Smooth muscle cell of the brain vasculature (primary cell): ENCODE measurements at places on chromosomes 13 and 19.

GRCh38 chr13:94261163-94261562 lies 218.3 kb downstream of the DCT start:
- DNase-seq: no peak

DNA sequence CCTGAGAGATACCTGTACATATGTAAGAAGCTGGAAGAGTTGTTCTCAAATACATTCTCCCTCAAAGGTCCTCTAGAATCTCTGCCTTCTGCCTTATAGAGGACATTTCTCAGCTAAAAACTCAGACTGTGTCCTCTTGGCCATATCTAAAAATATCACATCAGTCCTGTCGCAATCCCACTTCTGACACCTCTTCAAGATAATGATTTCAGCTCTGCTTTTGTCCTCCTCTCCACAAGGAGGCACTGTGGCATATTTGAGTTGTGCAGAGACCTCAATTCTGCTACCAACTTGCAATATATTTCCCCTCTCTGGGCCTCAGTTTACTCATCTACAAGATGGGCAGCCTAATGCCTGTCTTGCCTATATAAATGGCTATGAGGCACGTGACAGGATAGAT lies 16.6 kb downstream of the ADAMTS10 start:
- DNase-seq: no peak

- DNase-seq: no peak
These were observed 54.7 kb upstream of the HTR2A start for GRCh38 chr13:46951516-46951915.

DNA sequence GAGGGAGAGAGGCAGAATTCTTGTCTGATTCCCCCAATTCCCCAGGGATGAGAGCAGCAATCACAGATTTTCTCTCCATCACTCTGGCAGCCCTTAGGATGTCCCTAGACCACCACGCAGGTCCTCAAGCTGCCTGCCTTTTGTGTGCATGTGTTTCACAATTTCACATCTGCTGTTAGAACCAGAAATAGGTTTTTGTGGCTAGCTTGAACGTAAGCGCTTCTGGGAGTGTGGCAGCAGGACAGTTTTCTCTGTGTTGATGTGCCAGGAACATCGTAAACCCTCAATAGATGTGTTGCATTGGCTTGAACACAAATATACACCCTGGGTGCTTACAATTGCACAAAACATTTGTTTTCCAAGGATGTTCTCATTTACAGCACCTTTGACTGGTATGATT lies 78.8 kb upstream of the TMTC4 start:
- DNase-seq: no peak

GRCh38 chr13:90014038-90014437 lies 1333.4 kb upstream of the MIR17HG start:
- DNase-seq: no peak

- DNase-seq: peak; percentile 74
These were observed 26.9 kb downstream of the TMED1 start for GRCh38 chr19:10808937-10809649.

- no peak for DNase-seq
These were observed 55.2 kb downstream of the ERCC5 start for GRCh38 chr13:102901056-102901455.

- no peak for DNase-seq
These were observed 390.7 kb downstream of the DLEU7 start for GRCh38 chr13:50452756-50453155.

GRCh38 chr19:42172261-42172660 lies 40.0 kb upstream of the POU2F2 start:
- DNase-seq: no peak

- no peak for DNase-seq
These were observed 180.5 kb downstream of the ZNF737 start for GRCh38 chr19:20385061-20385460.

- DNase-seq: no peak
These were observed 1576.5 kb downstream of the PCDH9 start for GRCh38 chr13:65653613-65654012.

GRCh38 chr13:54368387-54368786 lies 1339.8 kb downstream of the OLFM4 start:
- DNase-seq: no peak

DNA sequence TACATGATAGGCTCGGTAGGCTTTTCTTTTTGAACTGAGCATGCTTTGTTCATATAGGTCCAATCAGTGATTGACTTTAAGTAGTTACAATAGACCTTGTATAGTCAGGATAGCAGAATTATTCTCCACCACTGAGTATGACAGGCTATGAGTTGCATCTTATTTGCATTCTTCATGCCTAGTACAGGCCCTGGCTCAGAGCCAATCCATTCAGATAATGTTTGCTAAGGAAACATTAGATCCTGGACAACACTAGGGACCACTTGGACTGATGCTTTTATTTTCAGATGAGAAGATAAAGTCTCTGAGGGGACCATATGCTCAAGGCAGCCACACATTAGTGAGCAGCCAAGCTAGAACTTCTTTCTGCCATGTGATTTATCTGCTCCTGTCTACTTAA lies 133.9 kb downstream of the KL start:
- DNase-seq: no peak

- peak; percentile 17 for DNase-seq
These were observed 83.2 kb upstream of the IRS2 start for GRCh38 chr13:109869312-109870237.

GRCh38 chr13:32720026-32720425 lies 133.8 kb downstream of the PDS5B start:
- no peak for DNase-seq

DNA sequence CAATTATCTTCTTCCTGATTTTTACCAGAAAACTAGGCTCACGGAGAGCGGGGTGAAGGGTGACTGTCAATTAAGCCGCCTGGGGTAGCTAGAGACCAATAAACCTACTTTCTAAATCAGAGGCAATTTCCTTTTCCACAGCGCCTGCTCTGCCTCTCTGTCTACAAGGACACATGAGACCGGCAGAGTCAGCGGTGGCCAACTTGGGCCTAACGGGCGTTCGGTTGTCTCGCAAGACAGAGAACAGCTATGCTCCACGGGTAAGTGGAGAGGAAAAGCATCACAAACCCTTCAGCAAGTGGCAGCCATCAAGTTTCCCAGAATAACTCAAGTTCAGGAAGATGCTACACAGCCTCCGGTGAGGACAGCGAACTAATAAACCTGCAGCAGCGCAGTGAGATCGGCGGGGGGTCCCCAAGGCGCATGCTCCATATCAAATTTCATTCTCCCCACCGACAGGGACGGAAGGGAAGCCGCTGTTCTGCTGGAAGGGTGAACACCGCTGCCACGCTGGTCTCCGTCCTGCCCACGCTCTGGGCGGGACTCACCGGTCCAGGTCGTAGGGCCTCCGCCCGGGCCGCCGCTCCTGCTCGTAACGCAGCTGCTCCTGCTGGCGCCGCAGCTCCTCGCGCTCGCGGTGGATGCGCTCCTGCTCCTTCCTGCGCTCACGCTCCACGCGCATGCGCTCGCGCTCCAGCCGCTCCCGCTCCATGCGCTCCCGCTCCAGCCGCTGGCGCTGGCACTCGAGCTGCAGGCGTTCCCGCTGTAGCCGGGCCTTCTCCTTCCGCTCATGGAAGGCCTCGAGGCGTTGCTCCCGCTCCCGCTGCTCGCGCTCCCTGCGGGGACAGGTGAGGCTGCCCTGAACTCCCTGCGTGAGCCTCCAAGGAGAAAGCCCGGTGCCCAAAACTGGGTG lies 25.8 kb upstream of the TINCR start:
- no peak for DNase-seq

GRCh38 chr19:35236638-35237400 lies 8.3 kb upstream of the FAM187B start:
- no peak for DNase-seq

GRCh38 chr19:40758491-40758890 lies 7.5 kb downstream of the SNRPA start:
- DNase-seq: no peak

- no peak for DNase-seq
These were observed 35.2 kb upstream of the MIR17HG start for GRCh38 chr13:91312324-91312723.

DNA sequence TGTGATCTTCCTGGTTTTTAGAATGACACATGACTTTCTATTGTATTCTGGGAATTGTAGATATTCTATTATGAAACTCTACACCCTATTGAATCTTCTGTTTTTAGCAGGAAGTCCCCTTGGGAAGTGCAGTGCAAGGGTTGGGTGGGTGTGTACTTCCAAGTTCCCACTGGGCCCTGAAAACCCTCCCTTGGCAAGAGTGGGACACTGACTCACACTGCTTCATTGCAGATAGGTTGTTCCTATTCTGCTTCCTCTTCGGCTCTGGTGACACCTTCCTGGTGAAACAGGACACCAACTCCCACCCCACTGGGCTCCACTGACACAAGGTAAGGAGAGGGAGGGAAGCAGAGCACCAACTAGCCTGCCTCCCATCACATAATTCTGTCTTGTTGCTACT lies 121.8 kb downstream of the KCTD12 start:
- no peak for DNase-seq

GRCh38 chr19:46602392-46603194 lies 1.5 kb downstream of the CALM3 start:
- no peak for DNase-seq

GRCh38 chr19:49104229-49104864 lies 9.8 kb upstream of the LIN7B start:
- DNase-seq: no peak

- no peak for DNase-seq
These were observed 1.3 kb upstream of the CD22 start for GRCh38 chr19:35327642-35328041.

GRCh38 chr13:50457415-50458393 lies 385.8 kb downstream of the DLEU7 start:
- no peak for DNase-seq

- no peak for DNase-seq
These were observed 34.2 kb downstream of the THSD1 start for GRCh38 chr13:52371736-52372247.

DNA sequence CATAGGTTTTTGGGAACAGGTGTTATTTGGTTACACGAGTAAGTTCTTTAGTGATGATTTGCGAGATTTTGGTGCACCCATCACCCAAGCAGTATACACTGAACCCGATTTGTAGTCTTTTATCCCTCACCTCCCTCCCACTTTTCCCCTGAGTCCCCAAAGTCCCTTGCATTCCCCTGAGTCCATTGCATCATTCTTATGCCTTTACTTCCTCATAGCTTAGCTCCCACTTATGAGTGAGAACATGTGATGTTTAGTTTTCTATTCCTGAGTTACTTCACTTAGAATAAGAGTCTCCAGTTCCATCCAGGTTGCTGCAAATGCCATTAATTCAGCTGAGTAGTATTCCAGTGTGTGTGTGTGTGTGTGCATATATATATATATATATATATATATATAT lies 97.2 kb upstream of the EDNRB start:
- DNase-seq: no peak

DNA sequence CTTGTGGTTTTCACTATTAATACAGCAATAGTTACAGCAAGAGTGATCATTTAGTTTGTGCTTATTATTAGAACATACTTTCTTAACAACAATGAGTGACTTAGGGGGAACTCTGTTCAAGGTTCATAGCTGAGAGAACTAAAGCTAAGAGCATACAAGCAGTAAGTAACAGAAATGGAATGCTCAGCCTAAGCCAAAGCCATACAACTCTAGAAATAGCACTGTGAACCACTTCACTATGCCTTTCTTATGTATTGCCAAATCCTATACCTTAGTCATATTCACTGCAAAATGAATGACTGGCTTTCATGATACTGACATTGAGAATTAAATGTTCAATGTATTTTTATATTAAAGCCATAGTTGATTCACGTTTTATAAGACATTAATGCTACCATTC lies 599.7 kb upstream of the SLITRK1 start:
- no peak for DNase-seq

DNA sequence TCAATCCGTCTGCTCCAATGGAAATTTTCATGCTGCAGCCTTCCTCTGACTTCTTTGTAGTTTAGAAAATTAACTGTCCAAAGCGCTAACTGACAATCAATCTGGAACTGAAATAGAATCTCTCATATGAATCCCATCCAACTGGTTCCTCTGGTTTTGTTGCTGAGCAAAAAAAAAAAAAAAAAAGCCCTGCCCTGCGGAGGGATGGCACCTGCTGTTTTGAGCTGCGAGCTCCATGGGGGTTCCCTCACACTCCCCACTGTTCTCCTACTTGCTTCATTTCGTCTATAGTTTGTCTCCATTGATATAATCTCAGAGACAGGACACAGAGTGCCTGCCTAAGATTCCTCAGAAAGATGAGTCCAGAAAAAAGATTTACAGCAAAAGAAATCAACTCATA lies 33.4 kb downstream of the FAAP24 start:
- DNase-seq: no peak

- no peak for DNase-seq
These were observed 32.9 kb downstream of the PSG1 start for GRCh38 chr19:42846597-42846996.

GRCh38 chr19:34493038-34493648 lies 11.6 kb downstream of the WTIP start:
- DNase-seq: no peak

DNA sequence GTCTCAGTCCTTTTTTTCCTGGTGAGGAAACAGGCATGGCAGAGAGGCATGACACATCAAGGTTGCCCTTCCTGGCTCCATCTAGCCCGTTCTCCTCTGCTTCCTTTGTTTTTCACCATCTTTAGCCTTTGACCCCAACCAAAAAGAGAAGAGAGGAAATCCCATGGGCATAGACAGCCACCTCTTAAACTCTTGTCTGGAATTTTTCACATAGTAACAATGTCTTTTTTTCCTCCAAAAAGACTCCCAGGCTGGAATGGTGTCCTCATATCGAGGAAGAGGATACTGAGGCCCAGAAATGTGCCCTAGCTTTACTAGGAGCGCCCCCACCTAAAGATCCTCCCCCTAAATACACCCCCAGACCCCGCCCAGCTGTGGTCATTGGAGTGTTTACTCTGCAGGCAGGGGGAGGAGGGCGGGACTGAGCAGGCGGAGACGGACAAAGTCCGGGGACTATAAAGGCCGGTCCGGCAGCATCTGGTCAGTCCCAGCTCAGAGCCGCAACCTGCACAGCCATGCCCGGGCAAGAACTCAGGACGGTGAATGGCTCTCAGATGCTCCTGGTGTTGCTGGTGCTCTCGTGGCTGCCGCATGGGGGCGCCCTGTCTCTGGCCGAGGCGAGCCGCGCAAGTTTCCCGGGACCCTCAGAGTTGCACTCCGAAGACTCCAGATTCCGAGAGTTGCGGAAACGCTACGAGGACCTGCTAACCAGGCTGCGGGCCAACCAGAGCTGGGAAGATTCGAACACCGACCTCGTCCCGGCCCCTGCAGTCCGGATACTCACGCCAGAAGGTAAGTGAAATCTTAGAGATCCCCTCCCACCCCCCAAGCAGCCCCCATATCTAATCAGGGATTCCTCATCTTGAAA lies at the start of gene GDF15:
Gene GDF15, plus strand, starts transcription at position 484 of the 868 bp plus-strand sequence. Its CDS starts 32 bp downstream, at position 516.
- peak; percentile 70 for DNase-seq

GRCh38 chr19:57406516-57407123 lies 4.3 kb upstream of the ZNF17 start:
- DNase-seq: no peak

DNA sequence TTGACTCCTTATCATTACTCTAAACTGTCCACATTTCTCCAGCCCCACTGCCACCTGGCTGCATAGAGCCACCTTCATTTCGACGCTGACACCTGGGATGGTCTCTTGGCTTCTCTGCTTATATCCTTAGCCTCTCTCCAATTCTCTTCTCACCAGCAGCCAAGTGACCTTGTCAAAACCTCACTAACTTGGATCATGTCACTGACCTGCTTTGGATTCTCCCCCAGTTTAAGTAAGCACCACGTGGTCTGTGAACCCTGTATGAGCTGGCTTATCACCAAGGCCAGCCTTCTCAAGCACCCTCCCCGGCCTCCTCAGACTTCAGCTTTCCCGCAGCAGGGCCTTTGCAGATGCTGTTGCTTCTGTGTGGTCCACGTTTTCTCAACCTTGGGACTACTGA lies 12.3 kb upstream of the GGACT start:
- no peak for DNase-seq
